CD8-positive, alpha-beta memory T cell (primary cell): ENCODE measurements at places on chromosomes 16 and 17. TPM values are rescaled to one million over a fixed set of nuclear protein-coding genes. Genes with fewer than 3 reads are reported as not detected.

The TCAP gene
- 1.6 TPM for total RNA-seq

The DHRS7C gene
- total RNA-seq: not detected

The PRR15L gene
- not detected for total RNA-seq

The SPATA22 gene
- not detected for total RNA-seq

The SLC38A8 gene
- not detected for total RNA-seq

The SPATA32 gene
- not detected for total RNA-seq

The ZG16 gene
- not detected for total RNA-seq

The PRAC1 gene
- total RNA-seq: not detected

The CEP295NL gene
- not detected for total RNA-seq

The SAMD14 gene
- total RNA-seq: 1.3 TPM

GRCh38 chr16:85006639-85007038 is 4.7 kb downstream of the ZDHHC7 start:
- DNase-seq: no peak
- H3K27me3 ChIP-seq: no peaks in the 10 kb centered on the region
- H3K27ac ChIP-seq: no peak overlapping the region
- peaks cover 56% of the 10 kb centered on the region for H3K4me1 ChIP-seq

DNA sequence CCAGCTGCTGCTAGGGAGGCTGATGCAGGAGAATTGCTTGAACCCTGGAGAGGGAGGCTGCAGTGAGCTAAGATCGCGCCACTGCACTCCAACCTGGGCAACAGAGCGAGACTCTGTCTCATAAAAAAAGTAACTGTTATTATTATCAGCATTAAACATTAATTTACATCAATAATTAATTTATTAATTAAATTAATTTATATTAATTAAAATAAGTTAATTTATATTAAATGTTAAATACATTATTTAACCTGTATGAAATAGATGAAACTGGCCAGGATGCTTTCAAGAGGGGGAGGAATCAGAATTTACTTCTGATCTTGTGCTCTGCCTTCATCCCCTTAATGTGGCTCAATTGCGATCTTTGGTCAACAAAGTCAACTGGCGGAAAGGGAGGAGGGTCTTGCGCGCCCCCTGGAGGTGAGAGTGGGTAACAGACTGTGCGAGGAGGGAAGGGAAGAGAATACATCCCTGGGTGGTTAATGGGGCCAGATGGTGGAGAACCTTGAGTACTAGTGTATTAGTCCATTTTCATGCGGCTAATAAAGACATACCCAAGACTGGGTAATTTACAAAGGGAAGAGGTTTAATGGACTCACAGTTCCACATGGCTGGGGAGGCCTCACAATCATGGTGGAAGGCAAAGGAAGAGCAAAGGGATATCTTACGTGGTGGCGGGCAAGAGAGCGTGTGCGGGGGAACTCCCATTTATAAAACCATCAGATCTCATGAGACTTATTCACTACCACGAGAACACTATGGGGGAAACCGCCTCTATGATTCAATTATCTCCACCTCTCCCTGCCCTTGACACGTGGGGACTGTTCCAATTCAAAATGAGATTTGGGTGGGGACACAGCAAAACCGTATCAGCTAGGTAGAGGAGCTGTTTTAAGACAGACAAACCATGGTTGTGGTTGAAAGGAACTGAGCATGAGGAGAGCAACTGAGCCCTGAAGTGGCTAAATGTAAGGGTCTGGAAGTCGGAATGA is 15.7 kb upstream of the CPPED1 start:
- H3K4me1 ChIP-seq: no peaks in the 10 kb centered on the region
- no peak overlapping the region for H3K27ac ChIP-seq
- H3K36me3 ChIP-seq: no peaks in the 10 kb centered on the region
- H3K27me3 ChIP-seq: no peaks in the 10 kb centered on the region
- H3K4me3 ChIP-seq: no peak overlapping the region
- DNase-seq: peak; percentile 57

- H3K36me3 ChIP-seq: peaks cover 10% of the 10 kb centered on the region
- DNase-seq: no peak
- no peaks in the 10 kb centered on the region for H3K27me3 ChIP-seq
- no peak overlapping the region for H3K4me3 ChIP-seq
- no peaks in the 10 kb centered on the region for H3K4me1 ChIP-seq
Observed at GRCh38 chr17:596287-596686, 118.4 kb downstream of the VPS53 start.

DNA sequence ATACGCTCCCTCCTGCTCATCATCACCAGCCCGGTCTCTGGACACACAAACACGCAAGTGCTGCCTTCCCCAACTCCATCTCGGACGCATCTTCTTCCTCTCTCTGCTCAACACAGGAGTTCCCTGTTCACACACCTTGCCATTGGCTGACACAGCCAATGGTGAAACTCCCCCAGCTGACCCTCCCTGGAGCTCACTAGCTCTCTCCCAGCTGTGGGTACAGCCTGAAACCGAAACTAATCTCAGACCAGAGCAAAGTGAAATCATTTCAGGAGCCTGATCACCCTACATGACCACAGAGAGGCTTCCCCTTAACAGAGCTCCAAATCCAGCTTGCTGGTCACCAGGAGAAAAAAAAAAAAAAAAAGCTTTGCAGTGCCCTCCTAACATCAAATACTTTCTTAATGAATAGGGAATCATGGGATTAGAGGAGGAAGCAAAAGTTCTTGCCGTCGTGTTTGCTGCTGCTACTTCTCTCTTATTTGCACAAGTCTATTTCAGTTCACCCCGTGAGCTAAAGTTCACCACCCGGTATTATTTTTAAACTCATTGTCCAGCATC is 8.3 kb downstream of the CUEDC1 start:
- DNase-seq: no peak
- H3K27ac ChIP-seq: no peak overlapping the region
- H3K4me3 ChIP-seq: peak overlapping the region; percentile 70
- peaks cover 22% of the 10 kb centered on the region for H3K4me1 ChIP-seq
- no peaks in the 10 kb centered on the region for H3K36me3 ChIP-seq

DNA sequence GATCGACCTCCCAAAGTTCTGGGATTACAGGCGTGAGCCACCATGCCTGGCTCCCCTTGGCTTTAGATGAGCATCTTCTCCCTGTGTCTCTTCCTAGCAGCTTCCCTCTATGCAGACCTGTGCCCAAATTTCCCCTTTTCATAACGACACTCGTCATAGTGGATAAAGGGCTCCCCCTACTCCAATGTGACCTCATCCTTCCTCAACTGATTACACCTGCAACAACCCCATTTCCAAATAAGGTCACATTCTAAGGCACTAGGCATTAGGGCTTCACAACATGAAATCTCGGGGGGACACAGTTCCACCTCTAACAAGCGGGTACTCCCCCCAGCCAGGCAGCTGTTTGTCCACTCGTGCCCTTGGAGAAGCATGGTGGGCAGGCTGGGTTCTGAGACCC is 10.3 kb downstream of the KIF19 start:
- no peak overlapping the region for H3K4me3 ChIP-seq
- H3K27me3 ChIP-seq: no peaks in the 10 kb centered on the region
- no peaks in the 10 kb centered on the region for H3K36me3 ChIP-seq
- H3K4me1 ChIP-seq: no peaks in the 10 kb centered on the region

- H3K36me3 ChIP-seq: no peaks in the 10 kb centered on the region
- H3K27me3 ChIP-seq: no peaks in the 10 kb centered on the region
- H3K4me1 ChIP-seq: peaks cover 7% of the 10 kb centered on the region
- DNase-seq: peak; percentile 8
- no peak overlapping the region for H3K27ac ChIP-seq
- no peak overlapping the region for H3K4me3 ChIP-seq
Observed at GRCh38 chr16:66901626-66902025, 17.1 kb downstream of the CDH16 start.

GRCh38 chr17:81553616-81554181 is 1.5 kb upstream of the FAAP100 start:
- no peaks in the 10 kb centered on the region for H3K36me3 ChIP-seq
- peak overlapping the region; percentile 75 for H3K4me3 ChIP-seq
- peaks cover 22% of the 10 kb centered on the region for H3K4me1 ChIP-seq
- no peak for DNase-seq

DNA sequence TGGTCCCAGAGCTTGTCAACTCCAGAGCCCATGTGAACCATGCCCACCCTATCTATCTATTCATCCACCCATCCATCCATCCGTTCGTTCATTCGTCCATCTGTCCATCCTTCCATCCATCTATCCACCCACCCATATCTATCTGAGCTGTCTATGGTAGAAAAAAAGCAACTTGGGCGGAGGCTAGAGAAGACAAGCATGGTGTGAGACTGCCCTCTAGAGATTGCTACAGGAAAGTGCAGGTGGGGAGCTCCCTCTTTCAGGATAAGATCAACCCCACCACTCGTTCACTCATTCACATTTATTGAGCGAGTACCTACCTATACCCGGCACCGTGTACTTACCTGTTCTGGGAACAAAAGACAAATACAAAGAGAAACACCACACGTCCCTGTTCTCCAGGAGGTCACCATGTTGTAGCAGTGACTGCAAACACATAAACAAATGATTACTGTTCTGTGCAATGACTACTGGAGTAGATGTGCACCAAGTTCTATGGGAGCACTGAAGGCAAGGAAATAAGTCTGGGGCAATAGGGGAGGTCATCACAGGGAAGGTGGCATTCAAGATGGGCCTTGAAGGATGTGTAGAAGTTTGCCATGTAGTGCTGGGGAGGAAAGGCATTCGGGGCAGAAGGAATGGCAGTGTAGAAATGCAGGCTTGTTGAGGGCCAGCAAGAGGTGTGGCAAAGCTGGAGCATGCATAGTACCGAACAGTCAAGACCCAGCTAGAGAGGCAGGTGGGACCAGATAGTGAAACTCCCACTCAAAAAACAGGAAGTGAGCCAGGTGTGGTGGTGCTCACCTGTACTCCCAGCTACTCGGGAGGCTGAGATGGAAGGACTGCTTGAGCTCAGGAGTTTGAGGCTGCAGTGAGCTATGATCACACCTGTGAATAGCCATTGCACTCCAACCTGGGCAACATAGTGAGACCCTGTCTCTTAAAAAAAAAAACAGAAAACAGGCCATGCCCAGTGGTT is 13.4 kb upstream of the ATP5MC1 start:
- no peaks in the 10 kb centered on the region for H3K36me3 ChIP-seq
- no peak overlapping the region for H3K27ac ChIP-seq
- DNase-seq: peak; percentile 43
- no peak overlapping the region for H3K4me3 ChIP-seq

- H3K4me1 ChIP-seq: no peaks in the 10 kb centered on the region
- H3K36me3 ChIP-seq: peaks cover 60% of the 10 kb centered on the region
- H3K4me3 ChIP-seq: no peak overlapping the region
- H3K27me3 ChIP-seq: no peaks in the 10 kb centered on the region
Observed at GRCh38 chr16:70257391-70257790, 5.7 kb upstream of the EXOSC6 start.

DNA sequence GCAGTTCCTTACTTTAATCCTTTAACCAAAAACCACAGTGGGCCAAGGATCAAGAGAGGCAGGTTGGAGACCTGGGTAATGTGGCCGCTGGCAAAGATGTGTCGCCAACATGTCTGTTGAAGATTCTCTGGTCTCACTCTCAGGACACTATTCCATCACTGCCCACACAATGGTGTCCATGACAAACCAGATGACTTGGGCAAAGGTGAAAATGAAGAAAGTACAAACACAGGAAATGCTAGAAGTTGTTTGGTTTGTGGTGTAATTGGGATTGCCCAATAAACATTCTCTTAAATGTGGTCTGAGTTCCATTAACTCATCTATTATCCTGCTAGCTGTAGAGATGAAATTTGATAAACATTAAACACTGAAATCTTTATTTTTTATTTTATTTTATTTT is 43.3 kb downstream of the SALL1 start:
- no peak overlapping the region for H3K27ac ChIP-seq
- no peaks in the 10 kb centered on the region for H3K4me1 ChIP-seq
- H3K27me3 ChIP-seq: no peaks in the 10 kb centered on the region
- no peak for DNase-seq
- no peak overlapping the region for H3K4me3 ChIP-seq
- no peaks in the 10 kb centered on the region for H3K36me3 ChIP-seq

- H3K36me3 ChIP-seq: no peaks in the 10 kb centered on the region
- H3K4me1 ChIP-seq: no peaks in the 10 kb centered on the region
- H3K27ac ChIP-seq: no peak within 1 kb of the TSS
- no peak within 1 kb of the TSS for H3K4me3 ChIP-seq
- DNase-seq: no peak
Observed at GRCh38 chr17:18377437-18378204, at the start of gene EVPLL. Gene EVPLL (plus strand): TSS chr17:18377778. CDS start chr17:18380938, 3,160 bp downstream.

DNA sequence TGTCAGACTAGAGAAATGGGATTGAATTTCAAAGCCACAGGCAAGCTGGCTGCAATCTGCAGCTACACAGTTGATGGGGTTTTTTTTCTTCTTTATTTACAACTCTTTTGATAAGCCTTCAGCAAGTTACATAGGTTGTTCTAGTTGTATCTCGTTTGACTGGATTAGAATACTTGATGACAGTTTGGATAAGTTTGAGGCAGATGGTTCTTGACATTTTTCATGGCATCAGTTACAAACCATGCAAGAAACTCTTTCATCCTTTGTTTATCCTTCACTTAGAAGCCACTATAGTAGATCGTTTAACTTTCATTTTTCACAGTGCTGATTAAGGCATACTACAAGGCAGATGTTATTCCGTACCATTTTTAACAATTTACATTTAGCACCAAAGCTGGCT is 238.9 kb downstream of the TOX3 start:
- H3K27ac ChIP-seq: no peak overlapping the region
- no peak for DNase-seq
- no peak overlapping the region for H3K4me3 ChIP-seq
- H3K27me3 ChIP-seq: no peaks in the 10 kb centered on the region

DNA sequence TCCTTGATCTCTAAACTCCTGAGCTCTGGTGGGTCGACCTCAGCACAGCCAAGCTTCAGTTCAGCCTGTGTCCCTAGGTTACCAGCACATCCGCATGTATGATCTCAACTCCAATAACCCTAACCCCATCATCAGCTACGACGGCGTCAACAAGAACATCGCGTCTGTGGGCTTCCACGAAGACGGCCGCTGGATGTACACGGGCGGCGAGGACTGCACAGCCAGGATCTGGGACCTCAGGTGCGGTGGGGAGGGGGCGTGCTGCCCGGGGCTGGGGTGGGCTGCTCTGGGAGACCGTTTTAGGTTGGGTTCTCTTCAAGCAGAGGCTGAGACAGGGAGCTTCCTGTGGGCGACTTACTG is 1.1 kb downstream of the MLST8 start:
- H3K4me1 ChIP-seq: peaks cover 17% of the 10 kb centered on the region
- peaks cover 3% of the 10 kb centered on the region for H3K36me3 ChIP-seq
- H3K4me3 ChIP-seq: peak overlapping the region; percentile 84
- H3K27ac ChIP-seq: peak overlapping the region; percentile 81

GRCh38 chr17:72946156-72946555 is 146.3 kb downstream of the SLC39A11 start:
- H3K36me3 ChIP-seq: no peaks in the 10 kb centered on the region
- no peak for DNase-seq
- no peak overlapping the region for H3K4me3 ChIP-seq
- H3K27ac ChIP-seq: no peak overlapping the region

DNA sequence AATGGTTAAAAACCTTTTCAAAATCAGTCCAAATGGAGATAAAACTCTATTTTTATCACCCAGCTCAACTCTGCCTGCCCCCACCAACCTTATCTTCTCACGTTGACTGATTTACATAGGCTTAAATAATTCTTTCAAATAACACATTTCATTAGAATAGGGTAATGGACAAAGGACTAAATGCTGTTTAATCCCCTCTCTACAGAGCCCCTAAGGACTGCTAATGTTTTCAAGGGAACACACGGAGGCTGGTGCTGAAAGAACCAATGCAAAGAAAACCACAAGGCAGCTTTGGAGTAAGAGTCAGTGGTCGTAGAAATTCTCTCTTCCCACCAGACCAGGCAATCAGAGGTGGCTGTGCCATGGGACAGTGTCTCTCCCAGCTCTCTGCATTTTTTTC is 445.7 kb upstream of the MAF start:
- no peaks in the 10 kb centered on the region for H3K36me3 ChIP-seq
- H3K4me3 ChIP-seq: no peak overlapping the region
- H3K27ac ChIP-seq: no peak overlapping the region
- H3K27me3 ChIP-seq: no peaks in the 10 kb centered on the region
